ENCODE measurements at places on chromosomes 13 and 19. TPM values are rescaled to one million over a fixed set of nuclear protein-coding genes. Genes with fewer than 3 reads are reported as not detected.

GRCh38 chr13:39510316-39510695, 92.7 kb downstream of the LHFPL6 start:
- no peaks in the 10 kb centered on the region for H3K27me3 ChIP-seq
- DNase-seq: no peak
- no peak overlapping the region for H3K4me3 ChIP-seq
- H3K4me1 ChIP-seq: no peaks in the 10 kb centered on the region
- H3K36me3 ChIP-seq: no peaks in the 10 kb centered on the region

DNA sequence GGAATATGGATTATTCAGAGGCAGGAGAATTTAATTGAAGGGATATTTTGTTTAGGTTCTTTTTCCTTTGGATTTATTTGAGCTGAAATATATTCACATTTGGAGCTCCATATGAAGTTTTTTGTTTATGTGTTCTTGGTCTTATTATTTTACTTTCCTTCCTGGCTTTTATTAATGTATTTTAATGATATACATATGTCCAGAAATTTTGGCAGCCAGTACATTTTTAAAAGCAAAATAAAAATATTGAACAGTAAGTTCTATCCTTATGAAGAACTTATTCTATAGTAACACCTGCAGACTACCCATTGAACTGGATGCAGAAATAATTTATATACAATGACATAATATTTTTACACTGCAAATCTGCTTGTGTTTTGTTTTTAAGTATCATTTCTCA, 323.6 kb downstream of the GPC6 start:
- H3K4me1 ChIP-seq: no peaks in the 10 kb centered on the region
- no peak overlapping the region for H3K27ac ChIP-seq
- DNase-seq: no peak
- H3K27me3 ChIP-seq: no peaks in the 10 kb centered on the region
- no peak overlapping the region for H3K4me3 ChIP-seq
- H3K36me3 ChIP-seq: no peaks in the 10 kb centered on the region

DNA sequence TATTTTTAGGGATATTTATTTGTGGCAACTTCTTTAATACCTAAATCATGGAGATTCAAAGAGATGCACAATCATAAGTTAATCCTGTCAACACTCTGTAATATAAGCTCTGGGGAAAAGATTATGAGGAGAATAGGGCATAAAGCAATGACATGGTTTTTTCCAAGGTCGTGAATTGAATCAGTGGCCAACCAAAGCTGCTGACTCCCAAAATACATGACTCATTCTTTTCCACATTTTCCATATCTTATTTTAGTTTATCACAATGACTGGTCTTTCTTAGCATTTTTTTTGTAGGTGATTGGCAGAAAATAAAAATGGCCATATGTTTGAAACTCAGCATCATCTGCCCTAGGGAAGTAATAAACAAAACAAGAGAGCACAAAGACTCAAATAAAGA, 28.5 kb upstream of the RBM26 start:
- H3K27ac ChIP-seq: no peak overlapping the region
- no peak overlapping the region for H3K4me3 ChIP-seq
- H3K4me1 ChIP-seq: no peaks in the 10 kb centered on the region
- DNase-seq: no peak
- H3K36me3 ChIP-seq: no peaks in the 10 kb centered on the region

- H3K4me1 ChIP-seq: no peaks in the 10 kb centered on the region
- DNase-seq: no peak
- H3K27me3 ChIP-seq: no peaks in the 10 kb centered on the region
- no peak overlapping the region for H3K4me3 ChIP-seq
These were observed 2738.9 kb upstream of the PCDH20 start for GRCh38 chr13:64154514-64154913.

DNA sequence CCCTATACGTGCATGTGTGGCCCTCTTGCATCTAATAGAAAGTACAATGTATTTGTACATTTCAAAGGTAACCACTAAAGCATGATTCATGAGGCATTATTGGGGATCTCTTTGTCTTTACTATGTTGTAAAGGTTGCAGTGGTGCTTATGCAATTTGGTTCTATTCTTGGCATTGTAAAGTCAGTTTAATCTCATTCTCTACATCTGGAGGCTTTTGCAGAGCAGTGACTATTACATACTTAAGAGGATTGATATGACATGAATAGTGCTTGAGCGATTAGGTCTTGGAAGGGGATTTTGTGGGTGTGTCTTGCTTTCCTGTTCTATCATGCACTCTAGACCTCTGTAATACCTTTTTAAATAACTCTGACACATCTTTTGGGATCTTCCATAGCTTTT, 610.0 kb downstream of the EFNB2 start:
- no peak overlapping the region for H3K27ac ChIP-seq
- no peak overlapping the region for H3K4me3 ChIP-seq
- no peak for DNase-seq
- no peaks in the 10 kb centered on the region for H3K4me1 ChIP-seq
- no peaks in the 10 kb centered on the region for H3K36me3 ChIP-seq
- H3K27me3 ChIP-seq: no peaks in the 10 kb centered on the region

DNA sequence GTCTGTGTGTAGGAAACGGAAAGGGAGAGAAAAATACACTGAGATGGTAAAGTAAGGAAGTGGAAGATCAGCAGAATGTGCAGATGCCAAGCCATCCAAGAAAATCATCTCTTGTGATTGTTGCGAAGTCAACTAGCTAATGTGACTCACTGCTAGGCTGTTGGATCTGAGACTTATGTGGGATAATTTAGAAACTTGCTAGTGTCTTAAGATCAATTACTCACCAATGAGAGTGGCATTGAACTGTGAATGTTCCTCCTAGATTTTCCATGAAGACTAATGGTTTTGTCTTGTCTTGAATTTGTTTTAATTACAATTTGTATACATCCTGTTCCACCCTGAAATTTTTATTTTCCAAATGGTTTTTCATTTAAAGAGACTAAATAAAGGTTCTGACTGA, 771.6 kb downstream of the EFNB2 start:
- H3K27me3 ChIP-seq: no peaks in the 10 kb centered on the region
- H3K36me3 ChIP-seq: no peaks in the 10 kb centered on the region
- H3K4me1 ChIP-seq: no peaks in the 10 kb centered on the region
- no peak overlapping the region for H3K27ac ChIP-seq
- H3K4me3 ChIP-seq: no peak overlapping the region
- DNase-seq: no peak

GRCh38 chr19:16623576-16623975, 4.4 kb downstream of the MED26 start:
- no peak overlapping the region for H3K4me3 ChIP-seq
- H3K36me3 ChIP-seq: peaks cover 16% of the 10 kb centered on the region
- no peaks in the 10 kb centered on the region for H3K27me3 ChIP-seq
- no peak for DNase-seq
- H3K27ac ChIP-seq: no peak overlapping the region

GRCh38 chr13:23748109-23748990, 140.8 kb downstream of the MIPEP start:
- no peaks in the 10 kb centered on the region for H3K27me3 ChIP-seq
- H3K4me3 ChIP-seq: no peak overlapping the region
- no peak overlapping the region for H3K27ac ChIP-seq
- DNase-seq: no peak
- no peaks in the 10 kb centered on the region for H3K36me3 ChIP-seq

DNA sequence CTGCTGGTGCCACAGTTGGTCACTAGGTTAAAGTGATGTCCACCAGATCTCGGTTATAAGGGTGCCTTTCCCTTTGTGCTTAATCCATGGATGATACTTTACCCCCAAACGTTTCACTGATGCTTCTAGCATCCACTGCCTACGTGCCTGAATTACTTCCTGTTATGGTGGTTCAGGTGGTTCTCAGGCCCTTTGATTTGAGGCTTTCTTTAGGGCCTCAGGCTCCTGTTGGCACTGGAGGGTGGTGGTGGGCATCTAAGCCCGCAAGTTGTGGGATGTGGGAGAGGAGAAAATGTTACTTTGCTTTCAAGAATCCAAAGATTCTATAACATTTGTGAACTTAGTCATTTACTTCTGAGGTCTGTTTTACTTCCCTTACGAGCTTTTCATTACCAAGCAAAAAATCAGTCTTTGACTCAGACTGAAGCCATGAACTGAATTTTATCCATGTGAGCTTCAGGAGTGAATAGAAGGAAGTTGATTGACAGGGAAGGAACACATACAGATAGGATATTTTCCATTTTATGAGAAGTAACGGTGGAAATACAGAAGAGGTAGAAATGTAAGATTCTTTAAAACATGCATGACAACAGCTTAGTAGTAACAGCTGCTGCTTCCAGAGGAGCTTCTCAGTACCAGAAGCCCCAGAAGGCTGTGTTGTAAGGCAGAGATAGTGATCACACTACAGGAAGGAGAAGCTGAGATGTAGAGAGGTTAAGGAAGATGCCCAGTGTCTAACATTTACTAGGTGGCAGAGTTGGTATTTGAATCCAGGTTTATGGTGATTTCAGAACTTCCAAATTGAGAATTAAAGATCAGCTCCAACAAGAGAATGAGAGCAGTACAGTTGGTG, 65.0 kb downstream of the ARHGEF7 start:
- H3K4me3 ChIP-seq: no peak overlapping the region
- H3K36me3 ChIP-seq: peaks cover 2% of the 10 kb centered on the region
- H3K4me1 ChIP-seq: peaks cover 51% of the 10 kb centered on the region
- DNase-seq: no peak

DNA sequence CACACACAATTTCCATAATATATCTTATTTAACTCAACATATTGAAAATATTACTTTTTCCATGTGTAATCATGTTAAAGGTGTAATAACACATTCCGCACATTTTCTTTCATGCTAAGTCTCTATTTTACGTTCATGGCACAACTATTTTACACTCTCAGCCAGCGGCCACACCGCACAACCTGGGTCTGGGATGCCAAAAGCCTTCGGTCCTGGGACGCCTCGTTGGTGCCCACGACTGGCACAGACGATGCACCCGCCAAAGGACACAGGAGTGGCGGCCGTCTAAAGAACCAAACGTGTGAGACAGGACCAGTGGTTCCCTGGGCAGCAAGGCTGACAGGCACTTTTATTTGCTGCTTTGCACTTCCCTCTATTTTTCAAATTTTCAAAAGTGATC, 10.0 kb upstream of the PROZ start:
- H3K27me3 ChIP-seq: peaks cover 15% of the 10 kb centered on the region
- no peak overlapping the region for H3K27ac ChIP-seq
- no peak overlapping the region for H3K4me3 ChIP-seq
- H3K4me1 ChIP-seq: peaks cover 18% of the 10 kb centered on the region
- no peaks in the 10 kb centered on the region for H3K36me3 ChIP-seq
- DNase-seq: no peak

- peaks cover 12% of the 10 kb centered on the region for H3K4me1 ChIP-seq
- H3K27ac ChIP-seq: no peak overlapping the region
- H3K4me3 ChIP-seq: no peak overlapping the region
- peaks cover 11% of the 10 kb centered on the region for H3K27me3 ChIP-seq
These were observed 18.2 kb downstream of the IL17D start for GRCh38 chr13:20721454-20722357.

- no peak for DNase-seq
- no peak overlapping the region for H3K27ac ChIP-seq
- H3K4me3 ChIP-seq: no peak overlapping the region
These were observed 36.1 kb downstream of the CEP89 start for GRCh38 chr19:32935629-32936028.

DNA sequence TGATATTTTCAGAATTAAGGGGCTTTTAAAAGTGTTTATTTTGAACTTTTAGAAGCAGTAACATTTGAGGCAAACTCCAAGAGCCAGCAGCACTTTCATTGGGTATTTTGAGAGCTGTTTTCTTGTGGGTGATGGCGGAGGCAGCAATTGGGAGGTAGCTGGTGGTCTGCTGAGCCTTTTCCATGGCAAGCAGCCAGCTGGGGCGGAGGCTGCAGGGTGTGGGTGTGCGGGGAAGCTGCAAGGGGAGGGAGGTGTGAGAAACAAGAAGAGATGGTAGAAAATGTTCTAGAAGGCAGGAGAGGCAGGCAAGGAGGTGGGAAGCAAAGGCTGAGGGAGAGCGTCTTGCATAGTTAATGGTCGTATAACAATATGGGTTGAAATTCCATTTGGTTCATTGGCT, 223.4 kb upstream of the HTR2A start:
- no peaks in the 10 kb centered on the region for H3K4me1 ChIP-seq
- no peaks in the 10 kb centered on the region for H3K36me3 ChIP-seq
- H3K27me3 ChIP-seq: no peaks in the 10 kb centered on the region
- H3K4me3 ChIP-seq: no peak overlapping the region

DNA sequence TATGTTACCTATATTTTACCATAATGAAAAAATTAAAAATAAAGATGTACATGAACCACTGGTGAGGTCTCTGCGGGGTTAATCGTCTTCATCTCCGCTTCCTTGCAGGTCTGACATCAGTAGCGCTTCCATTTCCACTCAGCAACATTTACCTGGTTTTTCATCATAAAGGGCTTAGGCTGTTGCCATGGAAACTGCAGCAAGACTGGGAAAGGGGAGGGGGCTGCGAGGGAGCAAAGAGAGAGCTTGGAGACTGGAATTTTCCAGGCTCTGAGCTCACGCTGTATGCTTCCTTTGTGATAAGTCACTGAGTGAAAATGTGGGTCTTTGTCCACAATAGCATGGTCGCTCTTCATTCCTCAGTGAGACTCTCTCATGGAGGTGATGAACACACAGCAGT, 136.6 kb upstream of the USP29 start:
- no peaks in the 10 kb centered on the region for H3K27me3 ChIP-seq
- H3K36me3 ChIP-seq: no peaks in the 10 kb centered on the region
- no peak overlapping the region for H3K27ac ChIP-seq
- H3K4me3 ChIP-seq: no peak overlapping the region
- no peaks in the 10 kb centered on the region for H3K4me1 ChIP-seq

NLRP12 gene
- total RNA-seq: 0.84 TPM

ELOF1 gene
- 54.2 TPM for total RNA-seq

DHRS12 gene
- 7.0 TPM for total RNA-seq

FFAR2 gene
- total RNA-seq: 0.70 TPM

PDX1 gene
- not detected for total RNA-seq

FXYD3 gene
- not detected for total RNA-seq

MKNK2 gene
- total RNA-seq: 389 TPM

GARIN5A gene
- 0.59 TPM for total RNA-seq

RNF113B gene
- not detected for total RNA-seq

Measured in natural killer cell (primary cell).